Stimulated activated CD8-positive, alpha-beta memory T cell treated with anti-CD3 and anti-CD28 coated beads, Interleukin-7, amount 100 ng/mL, for 48 hours (primary cell): ENCODE measurements at places on chromosomes 2 and 18.

- peak; percentile 55 for DNase-seq
Observed at GRCh38 chr18:44733069-44733753, 52.5 kb downstream of the SETBP1 start.

- DNase-seq = no peak
Observed at GRCh38 chr2:71787476-71788185, 334.3 kb downstream of the DYSF start.

GRCh38 chr2:86704459-86704971 is 15.6 kb upstream of the RMND5A start:
- no peak for DNase-seq

- DNase-seq = no peak
Observed at GRCh38 chr18:35624146-35624545, 42.6 kb downstream of the GALNT1 start.

- DNase-seq = peak; percentile 61
Observed at GRCh38 chr2:233331536-233331935, 22.8 kb upstream of the DGKD start.

DNA sequence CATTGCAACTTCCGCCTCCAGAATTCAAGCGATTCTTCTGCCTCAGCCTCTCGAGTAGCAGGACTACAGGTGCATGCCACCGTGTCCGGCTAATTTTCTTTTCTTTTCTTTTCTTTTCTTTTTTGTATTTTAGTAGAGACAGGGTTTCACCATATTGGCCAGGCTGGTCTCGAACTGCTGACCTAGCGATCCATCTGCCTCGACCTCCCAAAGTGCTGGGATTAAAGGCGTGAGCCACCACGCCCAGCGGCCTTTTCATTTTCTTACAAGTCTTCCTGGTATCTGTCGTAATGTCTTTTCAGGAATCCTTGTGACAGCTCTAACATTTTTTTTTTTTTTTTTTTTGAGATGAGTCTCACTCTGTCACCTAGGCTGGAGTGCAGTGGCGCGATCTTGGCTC is 66.4 kb upstream of the EDAR start:
- DNase-seq = no peak

GRCh38 chr2:222797261-222797660 is 63.6 kb upstream of the ACSL3 start:
- no peak for DNase-seq

DNA sequence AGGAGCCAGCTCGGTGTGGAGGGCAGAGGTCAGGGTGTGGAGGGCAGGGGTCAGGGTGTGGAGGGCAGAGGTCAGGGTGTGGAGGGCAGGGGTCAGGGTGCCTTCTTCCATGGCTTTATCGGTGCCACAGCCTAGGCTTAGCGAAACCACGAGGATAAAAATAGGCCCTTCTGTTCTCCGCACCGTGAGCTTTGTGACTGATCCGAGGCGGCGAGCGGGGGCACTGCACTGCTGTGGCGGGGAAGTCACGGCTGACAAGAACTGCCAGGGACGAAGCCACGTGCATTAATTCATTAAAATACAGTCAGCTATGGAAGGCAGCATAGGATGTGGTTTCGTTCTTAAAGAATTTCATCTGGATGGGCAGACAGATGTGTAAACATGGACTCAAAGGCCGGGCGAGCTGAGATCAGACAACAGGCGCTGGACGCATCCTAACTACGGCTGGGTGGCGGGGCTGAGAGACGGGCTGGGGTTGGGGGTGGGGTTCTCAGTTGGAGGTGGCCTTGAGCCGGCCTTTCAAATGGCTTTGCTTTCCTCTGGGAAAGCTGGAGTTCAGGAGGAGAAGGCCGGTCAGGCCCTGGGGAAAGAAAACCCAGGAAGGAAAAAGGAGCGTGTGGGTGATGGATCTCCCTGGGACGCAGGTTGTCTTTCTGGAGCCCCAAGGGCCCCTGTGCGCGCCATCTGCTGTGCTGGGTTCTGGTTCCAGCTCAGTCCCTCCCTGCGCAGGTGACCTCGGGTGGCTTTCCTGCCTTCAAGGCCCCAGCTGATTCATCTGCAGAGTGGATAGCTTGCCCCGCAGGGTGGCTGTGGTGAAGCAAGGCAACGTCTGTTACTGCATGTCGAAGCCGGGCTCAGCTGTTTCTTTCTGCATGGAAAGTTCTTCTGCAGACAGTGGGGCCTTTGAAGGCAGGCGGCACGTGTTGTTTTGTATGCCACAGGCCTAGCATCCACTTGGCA is 958 bp upstream of the ALLC start:
- DNase-seq = no peak

- no peak for DNase-seq
Observed at GRCh38 chr18:49886891-49887764, 73.8 kb upstream of the ACAA2 start.

- no peak for DNase-seq
Observed at GRCh38 chr18:50674307-50674980, 114.6 kb downstream of the MAPK4 start.

DNA sequence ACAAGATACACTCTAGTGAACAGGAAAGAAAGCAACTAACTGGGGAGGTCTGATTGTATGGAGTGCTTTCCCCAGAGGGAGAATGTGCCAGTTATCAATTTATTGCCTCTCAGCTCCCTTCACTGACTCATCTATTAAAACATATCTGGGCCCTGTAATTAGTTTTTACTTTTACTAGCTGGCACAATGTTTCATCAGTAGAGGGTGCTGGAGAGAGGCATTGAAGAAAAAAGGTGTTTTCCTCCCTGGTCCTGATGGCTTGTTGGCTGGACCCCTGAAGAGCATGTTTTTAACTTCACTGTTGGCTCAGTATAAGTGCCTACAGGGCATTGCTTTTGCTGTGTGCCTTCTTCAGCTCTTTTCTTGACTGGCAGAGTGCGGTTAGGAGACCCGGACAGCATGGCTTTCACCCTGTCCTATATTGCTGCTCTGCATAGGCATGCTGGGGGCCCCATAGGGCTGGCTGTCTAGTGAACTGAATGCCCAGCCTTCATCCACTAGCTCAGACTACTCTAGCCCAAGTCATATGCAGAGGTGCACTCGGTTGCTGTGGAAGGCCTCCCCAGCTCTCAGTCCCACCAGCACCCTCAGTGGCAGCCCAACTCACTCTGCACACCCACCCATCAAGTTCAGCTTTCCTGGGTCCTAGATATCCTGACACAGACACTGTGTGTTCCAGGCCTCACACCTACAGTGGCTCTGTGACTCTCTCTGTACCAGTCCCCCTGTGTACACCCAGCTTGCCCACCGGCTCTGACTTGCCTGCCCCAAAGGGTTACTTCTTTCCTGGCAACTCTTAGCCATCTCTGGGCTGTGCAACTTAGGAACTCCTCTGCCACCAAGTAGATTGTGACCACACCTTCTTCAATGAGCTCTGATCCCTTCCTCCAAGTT is 62.3 kb upstream of the ACYP2 start:
- no peak for DNase-seq

DNA sequence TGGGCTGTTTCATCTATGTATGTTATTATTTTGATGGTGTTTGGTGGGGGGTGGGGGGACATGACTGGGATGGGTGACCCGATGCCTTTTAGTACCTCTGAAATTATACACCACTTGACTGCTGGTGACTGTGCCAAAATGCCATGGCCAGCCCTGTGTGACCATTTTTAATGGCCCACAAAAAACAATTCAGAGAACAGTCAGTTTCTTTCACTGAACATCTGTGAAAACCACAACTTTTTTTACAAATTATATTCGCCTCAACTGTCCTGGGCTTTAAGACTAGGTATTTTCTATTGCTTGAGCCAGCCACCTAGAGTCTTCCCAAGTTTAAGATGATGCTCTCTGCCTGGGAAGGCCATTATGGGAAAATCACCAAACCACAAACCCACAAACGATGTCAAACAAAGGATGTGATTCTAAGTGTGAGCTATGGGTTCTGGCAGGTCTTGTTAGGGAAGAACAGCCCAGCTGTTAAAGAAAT is 33.9 kb downstream of the FN1 start:
- DNase-seq = no peak

GRCh38 chr18:60892441-60892840 is 440.8 kb upstream of the CDH20 start:
- DNase-seq = no peak

DNA sequence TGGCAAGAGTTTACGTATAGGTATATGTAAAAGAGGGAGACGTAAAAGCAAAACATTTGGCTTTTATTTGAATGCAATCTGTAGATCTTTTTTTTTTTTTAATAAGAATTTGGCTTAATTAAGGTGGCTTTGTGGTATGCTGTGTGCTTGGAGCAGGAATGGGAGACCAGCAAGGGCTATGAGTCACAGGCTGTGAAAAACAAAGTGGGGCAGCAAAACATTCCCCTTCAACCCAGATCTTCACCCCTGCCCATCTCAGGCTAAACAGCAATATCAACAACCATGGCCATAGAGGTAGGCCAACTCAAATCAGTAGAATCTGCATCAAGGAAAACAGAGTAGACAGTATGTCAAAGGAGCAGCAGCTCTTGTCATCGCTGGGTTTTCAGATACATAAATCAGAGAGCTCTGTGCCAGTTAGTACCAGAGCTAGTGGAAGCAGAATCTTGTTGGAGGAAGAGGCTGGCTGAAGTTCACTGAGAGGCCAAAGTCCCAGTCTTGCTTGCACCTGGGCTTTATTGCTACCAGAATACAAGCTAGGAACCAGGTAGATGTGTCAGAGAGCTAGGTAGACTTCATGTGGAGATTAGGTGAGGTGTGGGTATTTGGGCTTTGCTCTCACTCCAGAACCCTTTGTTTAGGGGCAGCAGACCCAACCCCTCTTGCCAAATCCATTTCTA is 191.5 kb upstream of the FANCL start:
- DNase-seq = no peak

- peak; percentile 56 for DNase-seq
Observed at GRCh38 chr2:170816504-170817092, at the start of gene GAD1. Gene GAD1 (plus strand): TSS chr2:170816887. CDS start chr2:170818592, 1,705 bp downstream.

DNA sequence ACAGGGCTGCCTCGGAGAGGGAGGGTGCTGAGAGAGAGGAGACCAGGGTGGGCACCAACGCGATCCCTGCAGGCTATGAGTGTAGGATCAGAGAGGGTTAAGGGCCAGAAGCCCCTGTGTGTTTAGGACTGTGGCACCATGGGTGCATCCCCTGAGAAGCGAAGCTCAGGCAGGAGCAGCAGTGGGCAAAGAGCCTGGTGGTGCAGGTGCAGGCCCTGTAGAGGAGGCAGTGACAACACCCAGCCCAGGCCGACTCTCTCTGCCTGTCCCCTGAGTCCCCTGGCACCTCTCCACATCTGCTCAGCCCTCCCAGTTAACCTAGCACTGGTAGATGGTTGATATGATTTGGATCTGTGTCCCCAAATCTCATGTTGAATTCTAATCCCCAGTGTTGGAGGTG is 139.8 kb downstream of the RNF152 start:
- DNase-seq = no peak

GRCh38 chr2:226702376-226702775 is 97.2 kb downstream of the IRS1 start:
- no peak for DNase-seq

- no peak for DNase-seq
Observed at GRCh38 chr18:35711227-35711626, 129.7 kb downstream of the GALNT1 start.

- no peak for DNase-seq
Observed at GRCh38 chr2:231696004-231696367, 12.3 kb upstream of the PTMA start.

DNA sequence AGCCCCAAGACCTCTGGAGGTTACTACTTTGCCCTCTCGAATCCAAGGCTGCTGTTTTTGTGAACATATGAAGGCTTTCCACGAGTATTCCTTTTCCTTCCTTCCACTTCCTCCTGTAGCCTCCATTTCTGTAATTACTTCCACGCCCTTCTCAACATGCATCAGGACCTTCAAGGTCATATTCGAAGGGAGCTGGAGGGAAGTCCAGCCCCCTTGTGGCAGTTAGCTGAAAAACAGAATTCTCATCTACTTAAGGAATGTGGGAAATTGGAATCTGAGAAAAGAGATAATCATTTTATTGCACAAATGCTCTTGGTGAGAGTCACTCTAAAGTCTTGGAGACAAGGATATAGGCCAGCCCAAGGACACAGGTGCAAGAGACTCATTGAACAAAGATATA is 1000.2 kb downstream of the TDRD15 start:
- DNase-seq = no peak

- DNase-seq = no peak
Observed at GRCh38 chr2:176132205-176133171, 3.0 kb downstream of the HOXD8 start.

DNA sequence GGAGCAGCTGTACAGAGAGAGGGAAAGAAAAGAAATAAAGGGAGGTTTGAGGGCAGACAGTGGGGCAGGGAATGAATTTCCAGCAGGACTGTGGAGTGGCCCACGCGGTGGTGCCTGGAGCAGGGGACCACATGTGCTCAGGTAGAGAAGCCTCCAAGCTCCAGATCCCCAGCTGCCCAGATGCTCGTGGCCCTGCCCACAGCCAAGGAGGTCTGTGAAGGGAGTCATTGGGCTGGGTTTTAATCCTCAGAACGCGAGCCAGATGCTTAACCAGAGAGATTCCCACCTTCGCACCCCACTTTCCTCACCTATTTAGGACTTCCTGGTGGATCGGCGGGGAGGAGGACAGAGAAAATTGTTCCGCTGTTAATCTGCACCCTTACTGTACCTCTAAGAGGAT is 369.4 kb downstream of the PARD3B start:
- DNase-seq = no peak

- DNase-seq = no peak
Observed at GRCh38 chr2:217076657-217077232, 216.9 kb upstream of the TNP1 start.

GRCh38 chr18:27685091-27685490 is 491.8 kb downstream of the CDH2 start:
- DNase-seq = no peak

DNA sequence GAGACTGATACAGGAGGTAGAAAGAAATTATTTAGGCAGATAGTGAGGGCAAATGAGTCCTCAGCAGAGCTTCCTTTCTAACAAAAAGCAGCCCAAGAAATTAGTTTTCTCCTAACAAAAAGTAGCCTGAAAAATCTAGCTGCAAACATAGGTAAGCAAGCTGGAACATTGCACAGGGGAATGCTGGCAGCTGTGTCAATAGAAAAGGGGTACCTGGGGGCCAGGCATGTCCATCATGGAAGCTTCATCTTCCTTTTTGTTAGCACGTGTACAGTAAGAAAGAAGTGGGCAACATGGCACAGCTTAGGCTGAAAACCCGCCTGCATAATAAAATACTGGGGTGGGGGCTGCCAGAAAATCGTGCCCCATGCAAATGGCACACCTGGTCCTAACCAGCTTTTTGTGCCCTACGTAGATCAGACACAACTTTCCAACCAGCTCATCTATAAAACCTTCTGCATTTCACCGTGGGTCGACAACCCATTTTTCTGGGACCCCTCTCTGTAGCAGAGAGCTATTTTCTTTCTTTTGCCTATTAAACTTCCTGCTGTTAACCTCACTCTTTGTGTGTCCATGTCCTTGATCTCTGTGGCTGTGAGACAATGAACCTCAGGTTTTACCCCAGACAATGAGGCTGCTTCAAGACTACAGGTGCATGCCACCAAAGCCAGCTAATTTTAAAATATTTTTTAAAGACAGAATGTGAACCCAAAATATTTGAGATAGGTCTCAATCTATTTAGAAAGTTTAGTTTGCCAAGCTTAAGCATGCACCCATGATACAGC is 6.6 kb upstream of the MTHFD2 start:
- DNase-seq = no peak

DNA sequence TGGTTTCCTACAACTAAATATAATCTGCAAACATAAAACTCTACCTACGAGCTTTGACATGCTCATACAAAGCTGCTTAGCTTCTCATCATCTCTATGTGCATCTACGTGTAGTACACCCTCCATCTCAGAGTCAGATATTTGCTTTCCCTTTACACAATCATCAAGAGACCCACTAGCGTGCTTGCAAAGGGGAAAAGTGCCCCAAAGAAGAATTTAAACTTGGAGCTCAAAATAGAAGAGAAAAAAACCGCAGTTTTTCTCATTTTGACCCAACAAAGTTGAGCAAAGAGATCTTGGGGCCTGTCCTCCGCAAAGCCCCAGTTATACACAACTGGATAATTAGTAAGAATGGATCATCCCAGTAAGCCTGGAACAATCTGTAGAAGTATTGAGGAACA is 104.1 kb downstream of the PAX3 start:
- DNase-seq = no peak
